ENCODE measurements at places on chromosomes 2 and 18. TPM values are rescaled to one million over a fixed set of nuclear protein-coding genes. Genes with fewer than 3 reads are reported as not detected.

DNA sequence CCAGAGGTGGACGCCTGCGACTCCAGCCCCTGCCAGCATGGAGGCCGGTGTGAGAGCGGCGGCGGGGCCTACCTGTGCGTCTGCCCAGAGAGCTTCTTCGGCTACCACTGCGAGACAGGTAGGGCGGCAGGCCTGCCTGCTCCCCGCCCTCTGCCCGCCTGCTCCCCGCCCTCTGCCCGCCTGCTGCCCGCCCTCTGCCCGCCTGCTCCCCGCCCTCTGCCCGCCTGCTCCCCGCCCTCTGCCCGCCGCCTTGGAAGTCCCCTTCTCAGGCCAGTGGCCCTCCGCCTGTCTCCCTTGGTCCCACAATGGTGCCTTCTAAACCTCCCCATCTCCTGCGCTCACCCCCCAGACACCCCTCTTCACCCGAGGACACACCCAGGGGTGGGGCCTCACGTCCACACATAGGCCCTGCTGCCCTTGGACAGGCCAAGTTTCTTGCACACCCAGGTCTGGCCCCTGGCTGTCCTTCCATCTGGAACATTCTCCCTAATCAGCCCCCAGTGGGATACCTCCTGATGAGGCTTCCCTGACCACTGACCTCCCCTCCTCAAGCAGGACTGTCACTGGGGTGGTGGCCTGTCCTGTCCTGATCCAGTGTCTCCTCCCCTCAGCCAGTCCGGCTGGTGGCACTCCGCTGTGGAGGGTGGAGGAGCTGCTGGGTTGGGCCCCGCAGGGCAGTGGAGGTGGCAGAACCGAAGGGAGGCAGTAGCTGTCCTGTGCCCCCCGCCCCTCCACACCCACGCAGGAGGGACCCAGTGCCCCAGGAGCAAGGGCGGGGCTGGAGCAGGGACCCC lies 37.9 kb downstream of the MTERF4 start:
- DNase-seq = no peak

DNA sequence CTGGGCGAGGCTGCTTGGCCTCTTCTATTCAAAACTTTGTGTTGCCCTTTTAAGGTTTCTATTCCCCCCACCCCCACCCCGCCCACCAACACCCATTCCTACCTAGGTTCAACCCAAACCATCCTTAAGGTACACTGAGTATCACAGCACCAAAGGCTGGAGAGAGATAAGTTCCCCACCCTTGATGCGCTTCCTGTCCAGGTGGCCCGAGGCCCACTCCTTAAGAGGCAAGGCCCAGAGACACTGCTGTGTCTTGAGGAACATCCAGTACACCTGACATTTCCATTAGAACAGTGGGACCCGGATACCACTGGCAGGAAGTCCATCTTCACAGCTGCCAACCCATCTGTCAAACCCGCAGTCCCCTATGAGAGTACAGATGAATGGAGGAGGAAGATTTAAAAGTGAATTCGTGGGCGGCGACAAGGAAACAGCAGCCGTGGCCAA lies 277 bp upstream of the INPP1 start:
- DNase-seq = peak; percentile 73

DNA sequence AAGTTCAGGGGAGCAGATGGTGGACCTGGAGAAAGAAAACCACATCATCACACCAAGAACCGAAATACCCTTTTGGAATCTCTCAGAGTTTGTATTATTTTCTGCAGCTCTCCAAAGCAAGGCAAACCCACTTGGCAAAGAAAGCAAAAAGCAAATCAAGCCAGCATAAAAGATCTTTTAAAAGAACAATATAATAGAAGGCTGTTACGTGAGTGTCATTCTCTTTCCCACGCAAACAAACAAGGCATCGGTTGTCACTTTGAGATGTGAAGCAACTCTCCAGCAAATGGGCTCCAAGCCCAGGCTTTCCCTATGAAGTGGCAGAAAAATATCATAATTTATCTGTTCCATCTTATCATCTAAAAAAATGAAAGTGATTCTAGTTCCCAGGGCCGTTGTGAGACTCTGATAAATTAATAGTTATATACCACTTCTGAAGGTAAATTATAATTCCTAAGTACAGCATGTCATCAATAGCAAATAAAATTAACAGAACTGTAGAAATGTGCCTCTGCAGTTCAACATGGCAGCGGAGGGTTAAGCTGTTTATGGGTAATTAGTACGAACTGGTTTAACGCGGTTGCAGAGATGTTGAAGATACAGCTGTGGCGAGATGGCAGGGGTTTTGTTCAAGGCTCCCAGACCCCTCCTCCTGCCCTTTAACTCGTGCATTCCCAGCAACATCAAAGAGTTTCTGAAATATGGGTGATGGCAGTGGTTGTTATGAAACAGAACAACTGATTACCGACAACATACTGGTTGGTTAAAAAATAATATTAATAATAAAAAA lies 89.2 kb downstream of the EPHA4 start:
- DNase-seq = no peak

GRCh38 chr2:230964136-230964730 lies 31.7 kb upstream of the SPATA3 start:
- no peak for DNase-seq

- DNase-seq = no peak
These were observed 253.4 kb downstream of the CYP26B1 start for GRCh38 chr2:71894261-71894660.

Gene CYBRD1
- total RNA-seq = 186 TPM

GRCh38 chr2:238986491-238987351 lies 138.8 kb downstream of the TWIST2 start:
- DNase-seq = no peak

GRCh38 chr2:66582987-66583880 lies 148.3 kb downstream of the MEIS1 start:
- peak; percentile 31 for DNase-seq

DNA sequence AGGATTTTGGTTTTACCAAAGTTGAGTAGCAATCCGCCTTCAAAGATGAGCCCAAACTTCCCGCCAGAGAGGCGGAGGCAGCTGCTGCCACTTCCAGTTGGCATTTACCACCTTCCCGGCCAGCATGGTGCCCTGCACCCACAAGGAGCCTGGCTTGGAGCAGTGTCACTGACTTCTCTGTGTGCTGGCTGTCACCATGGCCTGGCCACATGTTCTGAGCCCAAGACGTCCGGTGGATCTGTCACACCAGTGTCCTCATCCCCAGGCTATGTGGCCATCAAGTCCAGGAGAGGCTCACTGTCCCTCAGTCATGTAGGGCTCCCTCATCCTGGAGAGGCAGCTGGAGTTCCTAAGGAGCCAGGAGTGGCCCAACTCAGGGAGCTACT lies 100.6 kb downstream of the ACKR3 start:
- DNase-seq = no peak

- DNase-seq = no peak
These were observed 23.2 kb upstream of the CNTNAP5 start for GRCh38 chr2:124001696-124002430.

Gene SCN2A
- total RNA-seq = 0.17 TPM

DNA sequence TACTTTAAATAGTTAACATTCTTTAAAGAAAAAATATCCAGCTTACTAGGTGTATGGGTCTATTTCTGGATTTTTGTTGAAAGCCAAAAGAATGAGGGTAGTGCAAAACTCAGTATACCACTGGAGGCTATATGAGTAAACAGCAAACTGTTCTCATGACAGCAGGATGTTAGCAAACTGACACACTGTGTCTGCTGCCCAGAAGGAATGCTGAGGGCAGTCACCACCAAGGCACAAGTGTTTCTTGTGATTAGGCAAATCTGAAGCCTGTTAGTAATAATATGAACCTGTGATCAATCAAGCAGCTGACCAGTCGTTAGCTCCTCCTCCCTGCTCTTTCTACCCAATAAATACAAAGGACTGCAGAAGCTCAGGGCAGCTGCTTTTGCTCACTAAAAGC lies 50.5 kb upstream of the SULT1C3 start:
- no peak for DNase-seq

- peak; percentile 5 for DNase-seq
These were observed 17.8 kb downstream of the SERPINB13 start for GRCh38 chr18:63604791-63605567.

- DNase-seq = no peak
These were observed 780.0 kb downstream of the CNTNAP5 start for GRCh38 chr2:124805060-124805459.

Gene SEMA4C
- total RNA-seq = 40.1 TPM

DNA sequence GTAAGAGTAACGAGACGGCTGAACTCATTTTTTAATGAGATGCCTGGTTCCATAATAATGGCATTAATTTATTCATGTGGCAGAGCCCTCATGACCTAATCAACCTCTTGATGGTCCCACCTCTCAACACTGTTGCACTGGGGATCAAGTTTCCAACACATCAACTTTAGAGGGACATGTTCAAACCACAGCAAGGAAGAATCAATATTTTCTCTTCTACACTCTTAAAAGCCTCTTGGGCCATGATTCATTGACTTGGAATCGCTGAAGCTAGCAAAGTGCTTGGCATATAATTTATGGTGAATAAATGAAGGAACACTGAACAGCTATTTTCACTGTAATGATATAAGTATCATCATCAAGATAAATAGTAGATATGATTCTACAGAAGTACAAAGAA lies 333.0 kb downstream of the TNS1 start:
- DNase-seq = no peak

DNA sequence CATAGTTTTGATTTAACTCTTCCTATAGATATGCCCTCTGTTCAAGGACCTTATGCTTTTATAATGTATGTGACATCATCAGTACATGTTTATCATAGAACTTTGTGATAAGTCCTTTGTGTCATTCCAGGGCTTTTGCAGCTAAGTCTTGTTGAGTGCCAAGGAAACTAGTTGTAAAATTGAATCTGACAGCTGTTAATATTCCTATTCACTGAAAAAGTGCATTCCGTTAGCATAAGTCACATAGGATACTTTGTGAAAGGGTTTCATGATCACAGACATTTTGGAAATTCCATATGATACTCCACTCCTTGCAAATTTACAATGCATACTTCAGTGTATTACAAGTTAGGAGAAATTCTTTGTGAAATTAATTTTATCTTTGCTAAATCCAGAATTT lies 503.4 kb downstream of the CCDC85A start:
- no peak for DNase-seq

- no peak for DNase-seq
These were observed 162.0 kb downstream of the SH3BP4 start for GRCh38 chr2:235113854-235114253.

GRCh38 chr2:152493417-152493816 lies 158.4 kb downstream of the FMNL2 start:
- no peak for DNase-seq
